Aorta (tissue), 5 donors: ENCODE measurements at places on chromosomes 3 and 15. TPM values are rescaled to one million over a fixed set of nuclear protein-coding genes. Genes with fewer than 3 reads are reported as not detected.

GRCh38 chr3:14511623-14512280 is 28.4 kb downstream of the GRIP2 start:
- H3K27me3 ChIP-seq, result no peaks in the 10 kb centered on the region
- H3K4me3 ChIP-seq, result no peak overlapping the region
- H3K36me3 ChIP-seq, result no peaks in the 10 kb centered on the region
- no peak overlapping the region for H3K27ac ChIP-seq
- H3K4me1 ChIP-seq, result no peaks in the 10 kb centered on the region
- peak; percentile 36 for DNase-seq

Gene FANCD2
- 1.9 TPM for total RNA-seq

- no peak overlapping the region for H3K27ac ChIP-seq
- H3K27me3 ChIP-seq, result no peaks in the 10 kb centered on the region
- no peaks in the 10 kb centered on the region for H3K4me1 ChIP-seq
- H3K4me3 ChIP-seq, result no peak overlapping the region
- DNase-seq, result no peak
- H3K36me3 ChIP-seq, result no peaks in the 10 kb centered on the region
Observed at GRCh38 chr3:67118635-67119034, 120.5 kb downstream of the KBTBD8 start.

Gene DGKG
- total RNA-seq, result 37.1 TPM

Gene CD96
- 1.8 TPM for total RNA-seq

Gene CADM2
- total RNA-seq, result 1.8 TPM

DNA sequence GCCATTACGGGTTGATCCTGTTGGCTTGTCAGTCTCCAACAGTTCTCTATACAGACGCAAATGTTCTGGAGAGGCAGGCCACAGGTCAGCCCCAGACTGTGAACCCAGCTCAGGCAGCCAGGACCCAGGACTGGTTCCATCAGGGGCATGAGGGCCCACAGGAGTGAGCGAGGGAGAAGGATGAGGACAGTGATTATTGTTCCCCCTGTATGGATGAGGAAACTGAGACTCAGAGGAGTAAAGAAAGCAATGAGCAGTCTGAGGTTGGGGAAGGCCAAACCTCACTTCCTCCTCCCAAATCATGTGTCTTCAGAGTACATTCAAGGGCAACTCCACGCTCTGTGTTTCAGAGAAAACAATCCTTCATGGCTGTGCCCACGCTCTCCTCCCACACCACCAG is 121.9 kb downstream of the RPLP1 start:
- H3K4me3 ChIP-seq, result no peak overlapping the region
- no peaks in the 10 kb centered on the region for H3K36me3 ChIP-seq
- H3K27me3 ChIP-seq, result no peaks in the 10 kb centered on the region
- peak; percentile 31 for DNase-seq

DNA sequence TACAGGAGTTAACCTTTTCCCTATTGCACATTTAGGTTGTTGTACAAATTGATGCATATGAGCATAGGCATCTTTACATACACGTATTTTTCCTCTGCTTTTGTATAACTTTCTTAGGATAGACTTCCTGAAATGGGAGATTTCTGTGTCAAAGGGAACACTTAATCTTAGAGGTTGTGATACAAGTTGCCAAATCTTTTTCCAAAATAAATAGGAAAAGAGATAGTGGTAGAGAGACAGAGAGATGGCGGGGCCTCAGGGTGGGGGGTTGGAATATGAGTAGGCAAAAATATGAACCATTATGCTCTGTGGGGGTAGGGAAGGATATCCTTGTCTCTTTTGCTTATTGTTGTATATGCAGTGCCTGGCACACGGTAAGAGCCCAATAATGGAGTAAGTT is 70.7 kb upstream of the UBE2E1 start:
- H3K27ac ChIP-seq, result no peak overlapping the region
- DNase-seq, result no peak
- no peaks in the 10 kb centered on the region for H3K27me3 ChIP-seq
- H3K4me1 ChIP-seq, result no peaks in the 10 kb centered on the region

Gene CP
- total RNA-seq, result 225 TPM

Gene CACNA2D2
- total RNA-seq, result 3.2 TPM

Gene LCTL
- total RNA-seq, result not detected

Gene RHOV
- total RNA-seq, result 0.19 TPM

DNA sequence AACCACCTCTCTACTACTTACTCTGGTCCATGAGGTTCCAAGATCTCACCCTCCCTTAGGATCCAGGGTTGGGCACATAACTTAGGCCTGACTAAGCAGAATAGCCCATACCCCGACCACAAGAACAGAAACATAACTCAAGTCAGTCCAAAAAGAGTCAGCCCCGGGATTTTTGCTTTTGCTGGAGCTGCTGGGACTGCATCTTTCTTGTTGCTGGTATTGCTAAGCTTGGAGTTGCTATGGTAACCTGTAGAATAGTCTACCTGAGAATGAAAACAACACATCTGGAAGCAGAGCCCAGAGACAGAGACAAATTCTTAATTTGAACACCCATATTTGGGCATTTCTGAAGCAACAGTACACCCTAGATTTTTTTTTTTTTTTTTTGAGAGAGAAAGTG is 6.5 kb downstream of the RUBCN start:
- H3K4me3 ChIP-seq, result no peak overlapping the region
- H3K27me3 ChIP-seq, result no peaks in the 10 kb centered on the region
- H3K36me3 ChIP-seq, result no peaks in the 10 kb centered on the region
- DNase-seq, result no peak

- H3K36me3 ChIP-seq, result no peaks in the 10 kb centered on the region
- no peak overlapping the region for H3K27ac ChIP-seq
- peak; percentile 42 for DNase-seq
- no peak overlapping the region for H3K4me3 ChIP-seq
- no peaks in the 10 kb centered on the region for H3K27me3 ChIP-seq
Observed at GRCh38 chr3:21484057-21484827, 266.8 kb downstream of the ZNF385D start.

Gene TMEM266
- not detected for total RNA-seq

DNA sequence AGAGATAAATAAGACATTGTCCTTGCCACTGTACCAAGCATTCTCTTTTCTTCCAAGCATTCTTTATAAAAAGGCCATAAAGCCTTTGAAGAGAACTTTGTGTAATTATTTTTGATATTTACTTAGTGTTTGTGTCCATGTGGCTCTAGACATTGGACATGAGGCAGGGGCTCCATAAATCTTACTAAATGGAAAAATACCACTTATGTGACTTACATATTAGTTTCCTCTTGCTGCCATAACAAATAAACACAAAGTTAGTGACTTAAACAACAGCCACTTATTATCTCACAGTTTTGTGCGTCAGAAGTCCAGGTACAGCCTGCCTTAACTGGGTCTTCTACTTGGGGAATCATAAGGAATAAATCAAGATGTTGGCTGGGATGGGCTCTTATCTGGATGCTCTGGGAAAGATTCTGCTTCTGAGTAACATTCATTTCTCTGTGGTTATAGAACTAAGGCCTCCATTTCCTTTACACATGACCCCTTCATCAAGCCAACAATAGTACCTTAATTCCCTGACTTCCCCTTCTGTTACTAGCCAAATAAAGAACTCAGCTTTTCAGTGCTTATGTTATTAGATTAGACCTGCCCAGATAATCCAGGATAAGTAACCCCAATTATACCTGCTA is 59.9 kb upstream of the COL8A1 start:
- no peaks in the 10 kb centered on the region for H3K36me3 ChIP-seq
- no peak overlapping the region for H3K27ac ChIP-seq
- no peak overlapping the region for H3K4me3 ChIP-seq
- DNase-seq, result no peak
- no peaks in the 10 kb centered on the region for H3K27me3 ChIP-seq
- no peaks in the 10 kb centered on the region for H3K4me1 ChIP-seq

Gene GPR87
- total RNA-seq, result not detected

Gene FBXW12
- not detected for total RNA-seq

GRCh38 chr15:74893627-74894026 is 3.8 kb downstream of the MPI start:
- no peaks in the 10 kb centered on the region for H3K4me1 ChIP-seq
- DNase-seq, result no peak
- no peaks in the 10 kb centered on the region for H3K36me3 ChIP-seq
- no peak overlapping the region for H3K4me3 ChIP-seq
- no peak overlapping the region for H3K27ac ChIP-seq

DNA sequence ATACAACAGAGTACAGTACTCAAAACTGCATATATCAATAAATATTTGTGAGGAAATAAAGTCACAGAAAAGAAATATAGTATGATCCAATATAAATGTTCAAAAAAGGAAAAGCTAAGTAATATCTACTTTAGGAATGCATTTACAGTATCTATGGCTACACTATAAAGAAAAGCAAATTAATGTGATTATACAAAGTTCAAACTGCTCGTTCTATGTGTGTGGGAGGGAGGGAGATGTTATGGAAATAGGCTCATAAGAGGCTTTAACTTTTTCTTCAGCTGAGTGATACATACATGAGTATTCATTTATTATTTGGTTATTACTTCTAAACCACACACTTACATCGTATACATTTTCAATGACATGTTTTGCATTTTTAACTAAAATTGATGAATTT is 377.7 kb upstream of the AGTR1 start:
- no peak overlapping the region for H3K27ac ChIP-seq
- H3K4me3 ChIP-seq, result no peak overlapping the region
- H3K27me3 ChIP-seq, result peaks cover 3% of the 10 kb centered on the region
- no peak for DNase-seq
- H3K4me1 ChIP-seq, result no peaks in the 10 kb centered on the region

DNA sequence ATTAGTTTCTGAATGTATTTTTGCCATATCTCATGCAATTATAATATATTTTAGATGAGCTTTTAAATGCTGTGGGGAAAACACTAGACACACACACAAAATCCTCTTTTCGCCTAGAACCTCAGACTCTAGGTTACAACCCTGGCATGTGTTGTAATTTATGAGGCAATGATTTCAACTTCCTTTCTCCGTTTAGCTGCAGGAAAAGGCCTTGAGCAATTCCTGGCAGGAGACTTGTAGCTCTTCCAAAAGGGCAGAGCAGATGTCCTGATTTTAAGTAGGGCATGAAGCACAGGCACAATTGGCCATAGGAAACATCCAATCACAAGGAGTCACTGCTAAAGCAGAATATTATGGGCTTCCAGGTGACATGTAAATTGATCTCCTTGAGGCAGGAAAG is 82.0 kb downstream of the GPR156 start:
- H3K36me3 ChIP-seq, result no peaks in the 10 kb centered on the region
- H3K27me3 ChIP-seq, result no peaks in the 10 kb centered on the region
- no peak overlapping the region for H3K27ac ChIP-seq
- H3K4me1 ChIP-seq, result no peaks in the 10 kb centered on the region
- H3K4me3 ChIP-seq, result no peak overlapping the region

GRCh38 chr3:177705976-177706823 is 508.9 kb upstream of the TBL1XR1 start:
- H3K27ac ChIP-seq, result no peak overlapping the region
- no peaks in the 10 kb centered on the region for H3K36me3 ChIP-seq
- no peaks in the 10 kb centered on the region for H3K4me1 ChIP-seq
- DNase-seq, result peak; percentile 65
- no peaks in the 10 kb centered on the region for H3K27me3 ChIP-seq

DNA sequence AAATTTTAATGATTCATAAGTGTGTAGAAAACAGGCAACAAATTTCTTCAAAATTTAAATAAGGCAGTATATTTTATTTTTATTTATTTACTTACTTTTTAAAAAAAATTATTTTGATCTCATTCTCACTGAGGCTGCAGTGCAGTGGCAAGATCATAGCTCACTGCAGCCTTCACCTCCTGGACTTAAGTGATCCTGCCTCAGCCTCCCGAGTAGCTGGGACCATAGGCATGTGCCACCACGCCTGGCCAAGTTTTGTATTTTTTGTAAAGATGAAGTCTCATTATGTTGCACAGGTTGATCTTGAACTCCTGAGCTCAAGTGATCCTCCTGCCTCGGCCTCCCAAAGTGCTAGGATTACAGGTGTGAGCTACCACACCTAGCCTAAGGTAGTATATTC is 61.2 kb upstream of the XRN1 start:
- no peaks in the 10 kb centered on the region for H3K4me1 ChIP-seq
- no peak overlapping the region for H3K27ac ChIP-seq
- H3K36me3 ChIP-seq, result no peaks in the 10 kb centered on the region

Gene TRPM1
- not detected for total RNA-seq

GRCh38 chr3:175404027-175404426 is 544.9 kb downstream of the NAALADL2 start:
- H3K27me3 ChIP-seq, result no peaks in the 10 kb centered on the region
- H3K36me3 ChIP-seq, result no peaks in the 10 kb centered on the region
- no peak overlapping the region for H3K4me3 ChIP-seq
- no peak overlapping the region for H3K27ac ChIP-seq
- no peak for DNase-seq
- H3K4me1 ChIP-seq, result no peaks in the 10 kb centered on the region

GRCh38 chr3:138941259-138941885 is 5.6 kb downstream of the FOXL2 start:
- no peak for DNase-seq
- no peaks in the 10 kb centered on the region for H3K36me3 ChIP-seq
- H3K4me3 ChIP-seq, result no peak overlapping the region
- H3K4me1 ChIP-seq, result no peaks in the 10 kb centered on the region

- no peaks in the 10 kb centered on the region for H3K27me3 ChIP-seq
- no peaks in the 10 kb centered on the region for H3K36me3 ChIP-seq
- peaks cover 3% of the 10 kb centered on the region for H3K4me1 ChIP-seq
- H3K4me3 ChIP-seq, result no peak overlapping the region
Observed at GRCh38 chr3:52090933-52091468, 34.6 kb upstream of the DUSP7 start.

Gene GATA2
- 12.5 TPM for total RNA-seq

- no peaks in the 10 kb centered on the region for H3K27me3 ChIP-seq
- H3K36me3 ChIP-seq, result no peaks in the 10 kb centered on the region
- no peaks in the 10 kb centered on the region for H3K4me1 ChIP-seq
- peak; percentile 85 for DNase-seq
- peak overlapping the region; percentile 52 for H3K4me3 ChIP-seq
Observed at GRCh38 chr3:9915254-9916141, 1.4 kb upstream of the IL17RC start.

DNA sequence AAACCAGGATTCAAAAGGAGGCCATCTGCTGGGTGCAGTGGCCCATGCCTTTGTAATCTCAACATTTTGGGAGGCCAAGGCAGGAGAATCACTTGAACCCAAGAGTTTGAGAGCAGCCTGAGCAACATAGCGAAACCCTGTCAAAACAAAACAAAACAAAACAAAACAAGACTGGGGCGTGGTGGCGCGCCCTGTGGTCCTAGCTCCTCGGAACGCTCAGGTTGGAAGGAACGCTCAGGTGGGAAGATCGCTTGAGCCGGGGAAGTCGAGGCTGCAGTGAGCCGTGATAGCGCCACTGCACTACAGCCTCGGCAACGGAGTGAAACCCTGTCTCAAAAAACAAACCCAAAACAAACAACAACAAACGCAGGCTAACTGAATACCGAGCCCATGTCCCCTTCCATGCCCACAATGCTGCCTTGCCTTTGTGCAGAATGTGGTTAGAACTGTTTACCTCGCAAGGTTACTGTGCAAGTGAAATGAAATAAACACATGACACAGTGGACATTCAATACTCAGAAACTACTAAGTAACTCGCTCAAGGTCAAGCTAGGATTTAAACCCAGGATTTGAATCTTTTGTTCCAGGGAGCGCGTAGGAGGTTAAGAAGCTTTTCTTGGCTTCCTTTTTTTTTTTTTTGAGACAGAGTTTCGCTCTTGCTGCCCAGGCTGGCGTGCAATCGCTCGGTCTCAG is 766 bp upstream of the EMC4 start:
- no peaks in the 10 kb centered on the region for H3K4me1 ChIP-seq
- no peaks in the 10 kb centered on the region for H3K36me3 ChIP-seq
- peak overlapping the region; percentile 87 for H3K27ac ChIP-seq
- no peak for DNase-seq
- peak overlapping the region; percentile 43 for H3K4me3 ChIP-seq
